Ovary (tissue), 10 donors: ENCODE measurements at places on chromosomes 13 and 19. TPM values are rescaled to one million over a fixed set of nuclear protein-coding genes. Genes with fewer than 3 reads are reported as not detected.

The NLRP5 gene
- 2.7 TPM for polyA plus RNA-seq

The FARP1 gene
- 69.5 TPM for polyA plus RNA-seq

The FFAR3 gene
- 0.12 TPM for polyA plus RNA-seq

The PGLYRP2 gene
- polyA plus RNA-seq, result not detected

The ZNF69 gene
- 10.2 TPM for polyA plus RNA-seq

The LRRC63 gene
- 0.12 TPM for polyA plus RNA-seq

The PRTN3 gene
- not detected for polyA plus RNA-seq

The PLIN5 gene
- polyA plus RNA-seq, result 8.8 TPM

The SHISA7 gene
- not detected for polyA plus RNA-seq

The NPAS1 gene
- 0.31 TPM for polyA plus RNA-seq

The ZGLP1 gene
- polyA plus RNA-seq, result 4.5 TPM

The ZNF91 gene
- 23.2 TPM for polyA plus RNA-seq

The GNG8 gene
- polyA plus RNA-seq, result not detected

The DACT3 gene
- polyA plus RNA-seq, result 51.3 TPM

The PLEKHJ1 gene
- 57.9 TPM for polyA plus RNA-seq

The AXL gene
- 34.7 TPM for polyA plus RNA-seq

The EFNA2 gene
- 0.11 TPM for polyA plus RNA-seq

The DIS3 gene
- 17.0 TPM for polyA plus RNA-seq

The PROZ gene
- polyA plus RNA-seq, result not detected

The IGFL2 gene
- polyA plus RNA-seq, result not detected

The LIM2 gene
- not detected for polyA plus RNA-seq

The CEACAM7 gene
- not detected for polyA plus RNA-seq

The PTPRS gene
- polyA plus RNA-seq, result 37.4 TPM

The ZNF460 gene
- 4.4 TPM for polyA plus RNA-seq

The KMT2B gene
- 8.8 TPM for polyA plus RNA-seq

The SPACA4 gene
- polyA plus RNA-seq, result not detected

The GRAMD1A gene
- 44.5 TPM for polyA plus RNA-seq

The FGF22 gene
- not detected for polyA plus RNA-seq
